Left ventricle myocardium inferior (tissue), 1 donor: ENCODE measurements at places on chromosomes 12 and 14. TPM values are rescaled to one million over a fixed set of nuclear protein-coding genes. Genes with fewer than 3 reads are reported as not detected.

The TMPRSS12 gene
- total RNA-seq = not detected

- H3K27me3 ChIP-seq = no peaks in the 10 kb centered on the region
- peaks cover 5% of the 10 kb centered on the region for H3K36me3 ChIP-seq
- no peak for DNase-seq
- peak overlapping the region; percentile 73 for H3K27ac ChIP-seq
- H3K4me1 ChIP-seq = peaks cover 96% of the 10 kb centered on the region
- H3K4me3 ChIP-seq = no peak overlapping the region
Observed at GRCh38 chr14:69664865-69665526, 53.6 kb downstream of the SUSD6 start.

DNA sequence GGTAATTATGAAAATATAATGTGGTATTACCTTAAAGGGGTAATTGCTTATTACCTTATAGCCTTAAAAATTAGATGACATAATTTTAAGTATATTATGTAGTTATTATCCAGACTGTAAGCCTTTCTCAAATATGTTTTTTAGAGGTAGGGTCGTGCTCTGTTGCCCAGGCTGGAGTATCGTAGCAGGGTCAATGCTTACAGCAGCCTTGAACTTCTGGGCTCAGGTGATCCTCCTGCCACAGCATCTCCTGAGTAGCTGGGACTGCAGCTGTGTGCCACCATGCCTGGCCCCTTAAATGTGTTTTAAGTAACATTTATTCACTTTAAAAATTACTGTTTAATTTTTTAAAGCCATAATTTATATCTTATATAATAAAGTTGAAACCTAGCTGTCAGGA lies 10.4 kb downstream of the PRPF39 start:
- no peak for DNase-seq
- H3K36me3 ChIP-seq = peaks cover 43% of the 10 kb centered on the region
- H3K27me3 ChIP-seq = no peaks in the 10 kb centered on the region
- H3K4me3 ChIP-seq = no peak overlapping the region
- no peak overlapping the region for H3K27ac ChIP-seq
- H3K4me1 ChIP-seq = peaks cover 23% of the 10 kb centered on the region

GRCh38 chr14:36818246-36818645 lies 156.6 kb downstream of the PAX9 start:
- no peaks in the 10 kb centered on the region for H3K4me1 ChIP-seq
- H3K36me3 ChIP-seq = no peaks in the 10 kb centered on the region
- no peak for DNase-seq
- H3K4me3 ChIP-seq = no peak overlapping the region
- no peak overlapping the region for H3K27ac ChIP-seq
- peaks cover 94% of the 10 kb centered on the region for H3K27me3 ChIP-seq

DNA sequence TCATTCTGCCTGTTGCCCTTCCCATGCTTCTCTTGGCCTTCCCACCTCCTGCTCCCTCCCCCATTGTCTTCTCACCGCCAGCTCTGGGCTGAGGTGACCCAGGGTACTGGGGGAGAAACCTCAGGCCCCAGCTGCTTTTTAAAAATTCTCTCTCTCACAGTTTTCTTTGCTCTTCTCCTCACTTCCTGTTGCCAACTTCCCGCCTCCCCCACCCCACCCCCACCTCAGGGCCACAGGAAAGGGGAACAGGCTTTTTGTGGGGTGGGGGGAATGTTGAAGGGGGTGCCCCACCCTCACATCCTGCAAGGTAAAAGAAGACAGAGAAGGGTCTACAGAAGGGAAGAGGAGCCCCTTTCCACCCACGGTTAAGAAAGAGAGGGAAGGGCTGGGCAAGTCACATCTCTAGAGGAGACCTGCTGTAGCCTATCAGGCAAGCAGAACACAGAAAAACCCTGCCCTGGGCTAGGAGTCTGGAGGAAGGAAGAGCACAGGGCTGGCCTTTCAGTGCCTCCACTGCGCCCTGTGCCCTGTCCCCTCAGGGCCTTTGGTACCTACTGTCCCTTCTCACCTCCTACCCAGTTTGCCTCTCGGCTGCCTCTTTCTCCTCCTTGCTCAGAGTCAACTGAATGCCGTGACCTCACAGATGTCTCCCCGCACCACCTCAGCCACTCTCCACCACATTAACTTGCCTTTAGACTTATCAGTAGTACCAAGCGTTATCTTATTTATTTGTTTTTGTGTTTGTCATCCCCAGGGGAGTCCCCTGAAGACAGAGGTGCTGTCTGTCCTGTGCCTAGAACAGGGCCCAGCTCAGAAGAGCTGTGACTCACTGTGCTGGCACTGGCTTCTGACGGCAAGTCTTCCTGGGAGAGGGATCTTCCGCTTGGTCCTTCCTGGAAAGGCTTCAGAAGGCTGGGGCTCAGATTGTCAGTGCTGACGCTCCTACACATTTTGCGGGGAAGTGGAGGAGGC lies 1.7 kb downstream of the ARHGAP9 start:
- H3K4me1 ChIP-seq = peaks cover 20% of the 10 kb centered on the region
- DNase-seq = no peak
- peak overlapping the region; percentile 64 for H3K4me3 ChIP-seq
- peak overlapping the region; percentile 41 for H3K27ac ChIP-seq
- peaks cover 99% of the 10 kb centered on the region for H3K27me3 ChIP-seq

GRCh38 chr14:77738559-77739250 lies 22.3 kb downstream of the SNW1 start:
- H3K27me3 ChIP-seq = no peaks in the 10 kb centered on the region
- H3K4me1 ChIP-seq = peaks cover 17% of the 10 kb centered on the region
- DNase-seq = no peak
- peak overlapping the region; percentile 5 for H3K27ac ChIP-seq
- peaks cover 74% of the 10 kb centered on the region for H3K36me3 ChIP-seq
- no peak overlapping the region for H3K4me3 ChIP-seq

DNA sequence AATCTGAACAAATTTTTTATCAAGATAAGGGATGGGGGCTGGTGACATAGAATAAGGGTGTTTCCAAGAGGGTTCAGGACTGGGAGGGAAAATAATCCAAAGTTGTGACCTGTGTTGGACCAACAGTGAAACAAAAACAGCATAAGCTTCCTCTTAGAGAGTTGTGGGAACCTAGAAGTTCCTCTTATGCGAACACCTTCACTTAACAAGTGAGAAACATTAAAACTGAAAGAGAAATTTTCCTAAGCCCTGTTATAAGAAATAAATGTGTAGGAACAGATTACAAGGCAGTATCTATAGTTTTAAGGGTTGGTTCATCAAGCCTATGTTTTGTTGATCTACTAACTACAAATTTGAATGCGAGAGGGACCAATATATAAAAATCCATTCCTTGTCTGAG lies 58.4 kb downstream of the LLPH start:
- no peaks in the 10 kb centered on the region for H3K4me1 ChIP-seq
- H3K36me3 ChIP-seq = no peaks in the 10 kb centered on the region

DNA sequence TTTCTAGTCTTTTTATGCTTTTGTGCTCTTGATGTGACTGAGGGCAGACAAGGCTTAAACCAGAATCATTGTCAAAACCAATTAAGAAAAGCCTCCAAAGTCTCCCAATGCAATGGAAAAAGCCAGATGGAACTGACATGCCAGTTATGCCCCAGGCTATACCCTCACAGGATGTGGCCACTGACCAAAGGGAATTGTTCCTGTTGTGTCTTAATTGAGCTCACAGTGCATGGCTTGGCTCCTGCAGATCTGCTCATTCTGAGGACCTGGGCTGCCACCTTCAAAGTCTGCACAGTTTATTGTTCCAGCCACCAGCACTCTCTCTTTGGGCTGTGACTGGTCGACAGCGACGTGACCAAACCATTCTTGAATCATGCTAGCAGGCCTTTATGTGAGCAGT lies 17.1 kb upstream of the BICD1 start:
- no peaks in the 10 kb centered on the region for H3K4me1 ChIP-seq
- no peak overlapping the region for H3K4me3 ChIP-seq
- H3K27me3 ChIP-seq = no peaks in the 10 kb centered on the region
- no peak overlapping the region for H3K27ac ChIP-seq

The MSI1 gene
- 4.8 TPM for total RNA-seq

DNA sequence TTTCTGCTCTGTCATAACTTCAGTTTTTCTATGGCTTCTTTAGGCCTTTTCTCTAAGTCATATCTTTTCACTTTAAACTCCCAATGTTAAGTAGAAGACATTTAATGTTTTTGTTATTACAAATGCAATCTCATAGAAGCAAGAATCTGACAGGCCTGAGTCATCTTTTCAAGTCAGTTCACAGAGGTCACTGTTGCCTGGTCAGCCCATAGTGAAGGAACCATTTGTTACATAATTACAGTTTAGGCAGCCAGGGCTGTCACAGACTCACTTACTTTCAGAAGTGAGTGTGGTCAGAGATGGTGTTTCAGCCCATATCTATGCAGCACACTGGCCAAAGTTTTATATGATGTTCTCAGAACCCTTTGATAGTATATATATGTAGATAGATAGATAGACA lies 46.5 kb downstream of the CCER1 start:
- DNase-seq = no peak
- no peak overlapping the region for H3K27ac ChIP-seq
- no peaks in the 10 kb centered on the region for H3K4me1 ChIP-seq
- H3K4me3 ChIP-seq = no peak overlapping the region
- no peaks in the 10 kb centered on the region for H3K27me3 ChIP-seq
- H3K36me3 ChIP-seq = no peaks in the 10 kb centered on the region

- H3K27ac ChIP-seq = peak overlapping the region; percentile 68
- peak; percentile 19 for DNase-seq
- H3K36me3 ChIP-seq = no peaks in the 10 kb centered on the region
- H3K4me3 ChIP-seq = peak overlapping the region; percentile 60
- H3K27me3 ChIP-seq = peaks cover 62% of the 10 kb centered on the region
Observed at GRCh38 chr12:54215989-54216796, 27.4 kb upstream of the SMUG1 start.

DNA sequence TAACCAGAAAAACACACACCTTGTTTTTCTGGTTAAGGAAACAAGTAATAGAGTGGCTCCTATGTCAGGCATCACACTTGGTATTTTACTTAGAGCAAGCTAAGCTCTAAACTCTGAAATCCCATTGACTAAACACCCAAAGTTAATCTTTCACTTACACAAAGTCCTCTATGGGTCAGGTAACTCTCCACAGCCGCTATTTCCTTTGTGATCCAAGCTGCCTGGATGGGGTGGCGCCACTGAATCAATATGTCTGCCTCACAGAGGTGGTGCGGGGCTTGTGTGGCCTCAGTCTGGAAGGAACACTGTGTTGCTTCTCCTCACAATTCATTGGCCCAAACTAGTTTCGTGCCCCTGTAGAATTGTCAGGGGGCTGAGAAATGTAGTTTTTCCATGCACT lies 160.0 kb upstream of the E2F7 start:
- H3K27ac ChIP-seq = no peak overlapping the region
- no peak for DNase-seq
- H3K36me3 ChIP-seq = no peaks in the 10 kb centered on the region

The MBD6 gene
- 33.1 TPM for total RNA-seq

- no peak for DNase-seq
- H3K27me3 ChIP-seq = no peaks in the 10 kb centered on the region
Observed at GRCh38 chr12:45789025-45789424, 59.5 kb downstream of the ARID2 start.

The MYH6 gene
- total RNA-seq = 1,823 TPM

The SCN8A gene
- 0.41 TPM for total RNA-seq
